ENCODE measurements at places on chromosomes 6 and 20.
A peak's percentile ranks its signal among the peaks of the same experiment; 100 is the strongest.

GRCh38 chr6:132643547-132643946 lies 15.4 kb downstream of the TAAR1 start:
- DNase-seq, result no peak

DNA sequence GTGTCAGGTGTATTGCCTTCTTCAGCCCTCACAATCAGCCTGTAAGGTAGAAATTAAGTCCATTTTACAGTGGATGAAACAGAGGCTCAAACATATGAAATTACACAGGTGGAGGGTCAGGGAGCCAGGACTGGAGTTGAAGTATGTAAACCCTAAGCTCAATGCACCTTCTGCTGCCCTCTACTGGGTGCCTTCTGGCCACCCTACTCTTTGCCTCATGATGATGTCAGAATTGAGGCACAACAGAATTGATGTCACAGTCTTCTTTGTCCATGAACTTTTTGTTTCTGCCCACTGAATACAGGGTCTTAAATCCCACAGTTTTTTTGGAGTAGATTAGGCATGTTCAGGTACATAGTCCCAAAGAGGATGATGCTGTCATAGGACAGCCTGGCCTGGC lies 400.8 kb upstream of the CHD6 start:
- DNase-seq, result no peak

- DNase-seq, result no peak
Observed at GRCh38 chr20:34420146-34420545, 57.1 kb downstream of the ITCH start.

GRCh38 chr6:84549917-84550316 lies 214.5 kb downstream of the TBX18 start:
- no peak for DNase-seq

DNA sequence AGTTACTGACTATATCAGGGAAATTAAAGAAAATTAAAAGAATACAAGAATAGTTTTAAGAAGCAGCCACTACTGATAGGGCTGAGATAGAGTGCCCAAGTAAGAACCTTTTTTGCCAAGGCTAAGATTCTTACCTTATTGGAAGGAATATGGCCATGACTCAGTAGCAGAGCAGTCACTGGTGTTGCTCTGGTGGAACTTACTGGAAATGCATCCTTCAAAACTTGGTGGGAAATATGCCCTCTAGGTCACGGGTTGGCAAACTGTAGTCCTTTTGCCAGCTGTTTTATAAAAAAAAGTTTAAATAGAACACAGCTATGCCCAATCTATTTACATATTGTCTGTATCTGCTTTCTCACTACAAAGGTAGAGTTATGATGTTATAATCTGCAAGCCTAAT lies 6.0 kb downstream of the HSF2 start:
- DNase-seq, result no peak

- no peak for DNase-seq
Observed at GRCh38 chr20:18005990-18006364, 37.2 kb downstream of the MGME1 start.

- DNase-seq, result no peak
Observed at GRCh38 chr6:90420500-90420899, 123.9 kb upstream of the BACH2 start.

GRCh38 chr6:148867862-148868261 lies 121.0 kb downstream of the UST start:
- DNase-seq, result no peak

DNA sequence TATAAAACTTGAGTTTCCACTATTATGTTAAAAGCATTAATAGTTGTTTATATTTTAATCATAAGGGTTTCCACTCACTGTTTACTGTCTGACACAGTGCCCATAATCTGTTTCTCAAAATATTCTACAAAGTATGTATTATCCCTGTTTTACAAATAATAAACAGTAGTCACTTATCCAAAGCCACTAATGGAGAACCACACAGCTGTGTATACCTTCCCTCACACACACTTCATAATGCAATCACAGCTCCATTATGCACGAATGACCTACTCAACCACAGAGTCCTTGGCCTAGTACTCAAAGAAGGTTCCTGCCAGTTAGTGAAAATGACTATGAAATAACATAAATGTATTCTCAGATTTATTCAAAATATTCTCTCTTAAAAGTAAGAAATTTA lies 103.1 kb downstream of the EPB41L2 start:
- no peak for DNase-seq

DNA sequence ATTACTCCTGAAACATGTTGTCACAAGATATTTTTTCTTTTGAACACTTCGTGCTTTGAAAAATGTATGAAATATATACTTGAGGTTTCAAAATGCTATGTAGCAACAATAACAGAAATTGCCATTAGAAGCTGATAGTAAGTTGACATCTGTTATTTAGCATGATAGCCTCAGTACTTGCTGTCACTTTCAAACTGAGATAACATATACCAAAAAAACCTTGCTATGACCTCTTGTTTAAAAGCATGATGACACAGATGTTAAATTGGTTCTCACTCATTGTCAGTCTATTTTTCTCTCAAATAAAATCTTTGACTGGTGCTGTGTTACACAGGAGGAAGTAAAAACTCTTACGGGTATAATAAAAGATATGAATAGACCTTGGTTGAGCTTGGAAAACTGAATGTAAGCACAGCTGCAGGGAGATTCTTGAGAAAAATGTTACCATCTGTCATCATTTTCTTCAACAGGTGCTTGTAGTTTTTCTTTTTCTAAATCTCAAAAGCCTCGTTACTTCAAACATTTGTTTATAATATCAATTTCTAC lies 18.6 kb downstream of the MOXD1 start:
- DNase-seq, result no peak

GRCh38 chr6:130314271-130314670 lies 51.5 kb upstream of the TMEM200A start:
- no peak for DNase-seq

DNA sequence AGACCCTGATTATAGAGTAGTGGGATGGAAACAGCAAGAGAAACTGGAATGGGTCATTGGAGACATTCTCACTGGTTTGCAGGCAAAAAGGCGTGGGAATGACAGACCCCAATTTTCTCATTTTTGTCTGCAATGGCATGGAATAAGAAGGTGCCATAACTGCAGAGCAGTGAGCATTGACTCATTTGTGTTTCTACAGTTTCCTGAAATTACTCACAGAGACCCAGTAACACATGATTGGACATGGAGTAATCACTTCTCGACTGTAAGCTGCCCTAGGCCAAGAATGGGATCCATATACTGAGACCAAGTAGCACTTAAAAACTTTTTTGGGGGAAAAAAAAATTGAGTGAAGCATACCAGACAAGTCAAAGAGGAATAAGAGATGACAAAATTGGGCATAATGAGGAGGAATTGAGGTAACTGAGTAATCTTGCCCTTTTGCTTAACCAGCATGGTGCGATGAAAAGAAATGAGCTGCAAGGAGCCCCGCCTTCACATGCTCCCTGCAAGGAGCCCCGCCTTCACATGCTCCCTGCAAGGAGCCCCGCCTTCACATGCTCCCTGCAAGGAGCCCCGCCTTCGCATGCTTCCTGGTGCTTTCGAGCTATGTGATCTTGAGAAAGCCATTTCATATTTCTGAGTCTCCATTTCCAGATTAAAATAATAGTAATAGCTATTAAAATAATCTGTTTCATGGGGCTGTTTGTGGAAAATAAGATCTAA lies 44.1 kb downstream of the NHSL1 start:
- no peak for DNase-seq

DNA sequence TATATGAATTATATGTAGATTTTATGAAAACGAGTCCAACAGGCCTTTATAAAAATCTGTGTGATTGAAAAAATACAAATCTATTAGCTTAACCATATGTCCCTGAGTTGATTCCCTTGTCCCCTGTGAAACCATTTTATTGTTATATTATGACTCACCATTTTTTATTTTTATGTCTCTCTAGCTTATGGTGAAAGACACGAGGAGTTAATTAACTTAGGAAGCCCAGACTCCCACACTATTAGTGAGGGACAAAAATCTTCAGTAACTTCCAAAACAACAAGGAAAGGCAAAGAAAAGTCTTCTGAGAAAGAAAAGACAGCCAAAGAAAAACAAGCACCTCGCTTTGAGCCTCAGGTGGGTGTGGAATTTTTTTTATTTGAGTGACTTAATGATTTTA lies 183.1 kb downstream of the ADGB start:
- no peak for DNase-seq

DNA sequence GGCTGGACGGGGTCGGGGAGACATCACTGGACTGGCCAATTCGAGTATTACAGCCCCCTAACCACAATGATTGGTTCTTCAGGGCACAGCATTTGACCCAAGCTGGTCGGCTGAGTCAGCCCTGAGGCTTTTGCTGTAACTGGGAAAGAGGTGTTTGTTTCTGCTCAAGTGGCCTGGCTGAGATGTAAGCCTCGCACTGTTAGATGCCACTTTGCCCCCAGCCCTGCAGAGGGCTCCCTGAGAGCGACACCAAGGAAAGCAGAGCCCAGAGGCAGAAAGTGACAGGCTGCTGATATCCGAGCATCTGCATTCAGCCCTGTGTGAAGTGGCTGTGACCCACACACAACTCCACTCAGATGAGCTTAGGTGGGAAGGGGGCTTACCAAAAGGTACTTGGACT lies 19.4 kb downstream of the ERGIC3 start:
- peak; percentile 16 for DNase-seq

DNA sequence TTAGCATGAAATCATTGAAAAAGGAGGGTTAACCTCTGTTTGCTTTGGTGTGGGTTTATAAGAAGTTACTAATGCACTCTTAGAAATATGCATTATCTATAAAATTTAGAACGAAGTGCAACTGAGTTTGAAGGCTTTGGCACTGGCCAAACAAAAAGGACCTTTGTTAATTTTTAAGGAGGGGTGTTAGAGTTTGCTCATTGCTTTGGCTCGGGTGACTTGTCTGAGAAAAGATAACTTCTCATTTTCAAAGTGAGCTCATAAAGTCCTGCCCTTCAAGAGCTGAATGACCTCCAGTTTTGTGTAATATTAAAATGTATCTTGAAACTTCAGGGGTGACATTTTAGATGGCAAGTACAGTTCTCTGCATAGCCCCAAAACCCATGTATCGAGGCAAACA lies 25.9 kb downstream of the NEDD9 start:
- no peak for DNase-seq

DNA sequence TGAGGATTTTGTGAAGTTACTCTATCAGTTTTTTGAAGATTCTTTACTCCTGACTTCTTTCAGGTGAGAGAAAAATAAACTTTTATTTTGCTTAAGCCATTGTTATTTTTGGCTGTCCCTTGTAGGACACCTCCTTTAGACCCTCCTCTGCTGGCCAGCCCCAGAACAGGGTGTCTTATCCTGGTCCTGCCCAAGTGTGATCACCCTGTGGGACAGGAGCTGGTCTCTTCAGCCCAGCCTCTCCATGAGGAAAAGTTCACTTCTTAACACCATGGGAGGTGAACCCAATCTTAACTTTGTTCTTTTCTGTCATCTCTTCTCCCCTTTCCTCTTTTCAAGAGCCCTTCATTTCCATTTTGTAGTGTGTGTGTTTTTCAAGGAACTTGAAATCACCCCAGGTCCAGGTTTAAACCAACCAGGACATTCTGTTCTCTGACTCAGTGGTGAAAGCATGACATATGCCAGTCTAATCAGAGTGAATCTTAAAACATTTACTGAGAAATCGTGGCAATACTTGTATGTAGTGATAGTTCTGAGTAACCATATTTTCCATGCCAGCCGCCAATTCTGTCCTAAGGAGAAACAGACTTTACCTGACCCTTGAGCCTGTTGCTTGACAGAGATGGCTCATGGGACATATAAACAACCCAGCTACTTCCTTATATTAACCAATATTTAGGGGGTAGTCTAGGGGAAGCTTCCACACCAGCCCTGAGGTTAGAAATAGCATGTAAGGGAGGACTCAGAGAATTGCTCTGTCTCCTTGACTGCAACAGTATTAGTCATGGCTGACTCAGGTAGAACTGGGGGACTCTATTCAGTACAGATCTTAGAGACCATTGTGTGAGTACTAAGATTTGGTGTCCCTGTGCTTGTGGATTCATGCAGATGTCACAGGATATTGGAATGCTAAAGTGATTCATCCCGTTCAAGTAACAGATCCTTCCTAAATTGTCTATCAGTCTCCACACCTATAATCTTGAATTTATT lies 48.8 kb downstream of the FLRT3 start:
- no peak for DNase-seq

- DNase-seq, result no peak
Observed at GRCh38 chr6:117491916-117492315, 9.4 kb downstream of the DCBLD1 start.

GRCh38 chr20:10549511-10549910 lies 114.4 kb downstream of the SLX4IP start:
- DNase-seq, result peak; percentile 38

GRCh38 chr6:96301781-96302180 lies 219.8 kb upstream of the UFL1 start:
- DNase-seq, result no peak

DNA sequence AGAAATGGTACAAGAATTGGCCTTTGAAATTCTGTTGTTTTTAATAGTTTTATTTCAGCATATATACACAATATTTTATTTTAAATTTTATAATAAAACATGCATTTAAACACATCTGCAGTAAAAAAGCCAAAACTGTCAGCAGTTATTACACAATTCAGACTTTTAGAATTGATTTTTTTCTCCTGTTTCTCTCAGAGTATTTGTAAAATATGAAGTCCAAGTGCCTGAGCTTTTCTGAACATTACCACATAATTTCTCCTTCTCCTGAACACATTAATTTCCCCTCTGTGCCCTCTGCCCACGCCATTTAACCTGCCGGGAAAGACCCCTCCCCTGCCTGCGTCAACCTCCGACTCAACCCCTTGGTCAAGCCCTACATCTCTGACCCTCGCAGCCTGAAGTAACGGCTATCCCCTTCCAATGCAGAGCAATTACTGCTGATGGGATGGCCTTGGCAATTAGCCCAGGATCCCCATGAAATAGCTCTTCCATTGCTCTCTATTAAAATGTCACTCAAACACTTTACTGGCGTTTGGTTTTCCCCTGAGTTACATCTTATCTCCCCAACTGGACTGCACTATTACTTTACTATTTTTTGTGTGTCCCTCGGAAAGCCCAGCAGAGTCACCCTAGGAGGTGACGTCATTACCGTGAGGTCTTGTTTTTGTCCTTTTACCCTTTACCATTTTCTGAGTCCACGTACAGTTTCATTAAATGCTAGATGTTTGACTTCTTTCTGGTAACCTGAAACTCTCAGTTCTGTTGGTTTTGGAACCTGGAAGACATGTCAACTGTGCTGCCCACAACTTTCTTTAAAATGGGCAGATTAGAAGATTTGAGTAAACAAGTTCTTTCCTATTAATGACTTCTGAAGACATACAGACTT lies 146.7 kb upstream of the TAB2 start:
- DNase-seq, result no peak

- no peak for DNase-seq
Observed at GRCh38 chr6:116247285-116247684, 6.6 kb downstream of the TSPYL4 start.

GRCh38 chr6:116359835-116360234 lies 10.9 kb upstream of the DSE start:
- no peak for DNase-seq

GRCh38 chr6:38572186-38572813 lies 67.4 kb downstream of the BTBD9 start:
- no peak for DNase-seq

GRCh38 chr6:56749632-56750151 lies 107.0 kb upstream of the DST start:
- DNase-seq, result peak; percentile 61

- DNase-seq, result no peak
Observed at GRCh38 chr6:35056952-35057351, 84.2 kb downstream of the TCP11 start.

Data from umbilical cord (tissue), 2 donors.